Stimulated activated CD4-positive, alpha-beta T cell treated with anti-CD3 and anti-CD28 coated beads, TNF-alpha, amount 100 ng/mL, for 48 hours (primary cell): ENCODE measurements at places on chromosomes 11 and 22.

DNA sequence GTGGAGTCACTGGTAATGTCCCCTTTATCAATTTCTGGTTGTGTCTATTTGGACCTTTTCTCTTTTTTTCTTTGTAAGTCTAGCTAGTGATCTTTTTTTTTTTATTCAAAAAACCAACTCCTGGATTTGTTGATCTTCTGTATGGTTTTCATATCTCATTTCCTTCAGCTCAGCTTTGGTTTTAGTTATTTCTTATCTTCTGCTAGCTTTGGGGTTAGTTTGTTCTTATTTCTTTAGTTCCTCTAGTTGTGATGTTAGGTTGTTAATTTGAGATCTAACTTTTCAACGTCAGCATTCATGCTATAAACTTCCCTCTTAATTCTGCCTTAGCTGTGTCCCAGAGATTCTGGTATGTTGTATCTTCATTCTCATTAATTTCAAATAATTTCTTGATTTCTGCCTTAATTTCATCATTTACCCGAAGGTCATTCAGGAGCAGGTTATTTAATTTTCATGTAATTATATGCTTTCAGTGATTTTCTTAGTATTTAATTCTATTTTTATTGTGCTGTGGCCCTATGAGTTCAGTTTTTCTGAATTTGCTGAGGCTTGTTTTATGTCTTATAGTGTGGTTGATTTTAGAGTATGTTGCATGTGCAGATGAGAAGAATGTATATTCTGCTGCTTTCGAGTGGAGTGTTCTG is 29.0 kb downstream of the PI4KA start:
- DNase-seq, result no peak

DNA sequence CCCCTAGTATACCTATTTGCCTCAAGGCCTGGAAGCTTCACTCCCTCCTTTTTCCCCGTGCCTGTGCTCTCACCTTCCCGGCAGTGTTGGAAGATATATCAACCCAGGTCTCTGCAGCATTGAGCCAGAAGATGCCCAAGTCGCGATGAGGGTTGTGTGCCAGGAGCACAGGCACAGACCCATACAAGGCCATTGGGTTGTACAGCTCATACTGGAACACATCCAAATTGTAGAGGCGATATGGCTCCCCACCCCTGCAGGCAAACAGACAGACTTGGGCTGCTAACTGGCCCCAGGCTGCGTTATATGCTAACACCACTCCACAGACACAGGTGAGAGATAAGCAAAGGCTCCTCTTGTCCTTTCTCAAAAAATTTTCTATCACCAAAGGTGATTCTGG is 10.7 kb upstream of the B3GAT3 start:
- DNase-seq, result no peak

GRCh38 chr11:108647701-108648527 is 17.0 kb upstream of the DDX10 start:
- peak; percentile 34 for DNase-seq

- DNase-seq, result no peak
Observed at GRCh38 chr22:50310031-50310722, 2.7 kb upstream of the PLXNB2 start.

- no peak for DNase-seq
Observed at GRCh38 chr11:76362716-76363115, 18.2 kb downstream of the THAP12 start.

DNA sequence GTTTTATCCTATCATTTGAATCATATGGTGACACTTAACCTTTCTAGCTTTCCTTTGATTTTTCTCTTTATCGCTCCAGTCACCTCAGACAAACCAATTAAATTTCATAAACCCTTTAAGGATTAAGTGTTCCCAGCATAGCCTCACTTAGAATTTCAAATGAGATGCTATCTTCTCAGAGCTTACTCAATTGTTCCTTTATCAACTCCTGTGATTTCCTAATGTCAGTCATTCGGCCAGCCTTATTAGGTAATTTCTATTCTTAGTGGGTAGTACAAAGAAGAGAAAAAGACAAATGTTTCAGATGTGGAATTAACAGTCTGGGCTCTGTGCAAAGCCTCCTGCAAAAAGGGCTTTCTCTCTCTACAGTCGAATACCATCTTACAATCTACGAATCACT is 77.1 kb upstream of the CCDC90B start:
- no peak for DNase-seq

DNA sequence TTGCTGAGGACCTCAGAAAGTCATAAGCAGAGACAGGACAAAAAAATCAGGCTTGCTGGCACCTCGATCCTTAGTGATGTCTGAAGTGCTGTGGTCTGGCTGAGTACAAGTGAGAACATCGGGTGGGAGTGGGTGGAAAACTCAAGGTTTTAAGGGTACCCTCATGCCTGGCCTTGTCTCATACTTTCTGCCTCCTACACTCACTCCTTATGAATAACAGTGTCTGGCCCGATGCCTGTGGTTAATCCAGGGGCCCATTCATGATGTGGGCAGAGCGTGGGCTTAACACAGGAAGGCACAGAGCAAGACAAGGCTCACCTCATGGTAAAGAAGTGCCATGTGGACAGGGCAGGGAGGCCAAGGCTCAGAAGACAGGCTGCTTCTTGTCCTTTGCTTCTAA is 11.0 kb upstream of the UCP3 start:
- DNase-seq, result peak; percentile 67

- DNase-seq, result no peak
Observed at GRCh38 chr11:117564321-117564720, 232.7 kb downstream of the DSCAML1 start.

DNA sequence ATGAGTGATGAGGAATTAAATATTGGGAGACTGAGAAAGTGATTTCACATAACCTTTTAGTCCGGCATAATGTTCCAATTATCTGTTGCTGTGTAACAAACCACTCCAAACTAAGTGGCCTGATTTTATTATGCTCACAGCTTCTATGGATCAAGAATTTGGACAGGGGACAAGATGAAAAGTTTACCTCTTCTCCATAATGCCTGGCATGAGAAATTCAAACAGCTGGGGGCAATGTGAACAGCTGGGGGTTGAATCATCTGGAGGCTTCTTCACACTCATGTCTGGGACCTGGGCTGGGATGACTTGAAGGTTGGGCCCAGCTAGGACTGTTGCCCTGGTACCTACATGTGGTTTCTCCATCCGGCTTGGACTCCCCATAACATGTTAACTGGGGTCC is 99.4 kb upstream of the DRD2 start:
- DNase-seq, result no peak

GRCh38 chr11:693887-694562 is 997 bp downstream of the DEAF1 start:
- no peak for DNase-seq

- DNase-seq, result no peak
Observed at GRCh38 chr22:44461614-44462013, 36.4 kb downstream of the RTL6 start.

GRCh38 chr11:22703040-22703439 is 36.6 kb downstream of the GAS2 start:
- no peak for DNase-seq

DNA sequence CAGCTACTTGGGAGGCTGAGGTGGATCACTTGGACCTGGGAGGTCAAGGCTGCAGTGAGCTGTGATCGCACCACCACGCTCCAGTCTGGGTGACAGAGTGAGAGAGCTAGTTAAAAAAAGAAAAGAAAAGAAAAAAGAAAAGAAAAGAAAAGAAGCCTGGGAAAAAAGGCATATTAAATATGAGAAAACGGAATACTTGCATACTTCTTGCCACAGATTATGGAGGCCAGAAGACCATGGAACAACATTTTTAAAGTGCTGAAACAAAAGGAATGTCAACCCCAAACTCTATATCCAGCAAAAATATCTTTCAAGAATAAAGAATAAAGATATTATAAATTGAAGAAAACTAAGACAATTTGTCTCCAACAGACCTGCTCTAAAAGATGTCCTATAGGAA is 191.9 kb downstream of the EFCAB6 start:
- no peak for DNase-seq

GRCh38 chr22:50315289-50316113 is 8.1 kb upstream of the PLXNB2 start:
- no peak for DNase-seq

- no peak for DNase-seq
Observed at GRCh38 chr11:94184362-94184761, 55.7 kb downstream of the PANX1 start.

GRCh38 chr22:36280379-36280778 is 27.4 kb downstream of the APOL1 start:
- no peak for DNase-seq

DNA sequence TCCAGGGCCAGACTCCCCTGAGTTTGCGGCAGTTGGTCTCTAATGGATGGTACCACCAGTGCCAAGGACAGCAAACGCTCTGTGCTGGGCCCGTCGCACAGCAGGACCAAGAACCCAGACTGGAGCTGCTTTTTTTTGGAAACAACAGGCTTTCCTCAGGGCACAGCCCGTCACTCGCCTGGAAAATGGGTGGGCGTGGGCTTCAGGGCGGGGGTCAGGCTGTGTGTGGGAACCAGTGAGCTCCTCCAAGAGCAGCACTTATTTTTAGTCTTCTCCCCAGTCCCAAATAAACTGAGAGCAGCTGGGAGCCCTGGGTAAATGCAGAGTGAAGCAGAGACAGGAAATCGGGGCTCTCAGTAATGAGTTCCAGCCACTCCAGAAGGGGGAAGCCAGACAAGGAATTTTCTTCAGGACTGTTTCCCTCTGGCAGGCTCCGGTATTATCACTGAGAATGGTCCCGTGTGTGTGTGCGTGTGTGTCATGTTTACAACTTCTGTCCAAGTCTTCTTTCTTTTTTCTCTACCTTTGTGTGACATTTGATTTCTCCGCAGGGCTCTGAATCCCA is 63.0 kb downstream of the PPFIBP2 start:
- no peak for DNase-seq

DNA sequence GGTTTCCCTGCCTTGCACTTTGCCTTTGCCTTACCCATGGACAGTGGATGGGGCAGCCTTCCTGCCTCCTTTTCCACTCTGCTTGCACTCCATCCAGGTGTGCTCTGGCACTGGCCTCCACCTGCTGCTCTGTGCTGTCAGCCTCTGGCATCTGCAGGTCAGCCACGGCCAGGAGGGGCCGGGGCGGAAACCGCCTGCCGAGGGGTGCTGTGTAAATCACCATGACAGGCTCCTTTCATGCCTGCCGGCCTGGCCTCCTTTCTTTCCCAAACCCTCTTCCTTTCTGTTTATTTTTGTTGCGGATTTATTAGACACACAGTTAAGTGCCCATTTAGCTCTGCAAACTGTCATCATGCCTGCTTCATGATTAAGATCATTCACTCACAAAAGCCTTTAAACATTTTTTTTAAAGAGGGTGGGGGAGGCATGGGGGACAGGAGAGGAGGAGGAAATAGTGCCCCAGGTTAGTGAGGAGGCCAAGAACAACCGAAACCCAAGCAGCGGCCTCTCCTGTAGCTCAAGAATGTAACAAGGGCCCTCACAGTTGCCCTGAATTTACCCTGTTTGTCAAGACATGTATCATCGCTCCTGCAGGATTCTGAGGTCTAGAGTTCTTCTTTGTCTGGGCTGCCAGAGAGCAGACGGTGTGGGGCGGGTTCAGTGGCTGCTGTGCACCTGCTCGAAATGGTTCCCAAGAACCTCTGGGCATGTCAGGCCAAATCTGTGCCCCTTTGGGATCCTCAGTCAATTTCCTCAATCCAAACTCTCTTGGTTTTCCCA is 83.3 kb downstream of the BARX2 start:
- no peak for DNase-seq

DNA sequence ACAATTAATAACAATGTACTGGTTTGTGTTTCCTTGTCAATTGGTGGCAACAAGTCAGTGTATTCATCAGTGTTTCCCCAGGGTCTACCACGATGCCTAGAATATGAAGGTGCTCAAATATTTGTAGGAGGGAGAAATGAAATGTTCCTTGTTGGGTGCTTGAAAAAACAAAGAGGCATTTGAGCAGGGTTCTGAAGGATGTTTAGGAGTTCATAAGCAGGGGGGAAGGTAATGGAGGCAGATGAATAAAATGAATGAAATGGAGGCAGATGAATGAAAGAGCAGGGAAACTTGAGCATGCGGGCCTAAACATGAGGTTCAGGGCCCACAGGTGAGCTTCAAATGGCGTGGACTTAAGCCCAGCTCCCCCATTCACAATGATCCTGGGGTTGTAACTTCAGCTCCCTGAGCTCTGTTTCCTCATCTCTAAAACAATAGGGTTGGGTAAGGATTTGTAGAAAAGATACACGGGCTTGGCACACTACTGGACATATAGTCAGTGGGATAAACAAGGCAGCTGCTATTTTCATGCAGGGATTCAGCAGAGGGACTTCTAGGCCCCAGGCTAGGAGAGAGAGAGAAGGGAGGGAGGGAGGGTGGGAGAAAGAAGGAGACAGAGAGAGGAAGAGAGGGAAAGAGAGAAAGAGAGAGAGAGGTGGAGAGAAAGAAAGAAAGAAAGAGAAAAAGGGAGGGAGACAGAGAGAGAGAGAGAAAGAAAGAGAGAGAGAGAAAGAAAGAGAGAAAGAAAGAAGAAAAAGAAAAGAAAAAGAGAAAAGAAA is 73.7 kb downstream of the MN1 start:
- no peak for DNase-seq

GRCh38 chr22:46569055-46569847 is 31.8 kb upstream of the CELSR1 start:
- DNase-seq, result no peak

DNA sequence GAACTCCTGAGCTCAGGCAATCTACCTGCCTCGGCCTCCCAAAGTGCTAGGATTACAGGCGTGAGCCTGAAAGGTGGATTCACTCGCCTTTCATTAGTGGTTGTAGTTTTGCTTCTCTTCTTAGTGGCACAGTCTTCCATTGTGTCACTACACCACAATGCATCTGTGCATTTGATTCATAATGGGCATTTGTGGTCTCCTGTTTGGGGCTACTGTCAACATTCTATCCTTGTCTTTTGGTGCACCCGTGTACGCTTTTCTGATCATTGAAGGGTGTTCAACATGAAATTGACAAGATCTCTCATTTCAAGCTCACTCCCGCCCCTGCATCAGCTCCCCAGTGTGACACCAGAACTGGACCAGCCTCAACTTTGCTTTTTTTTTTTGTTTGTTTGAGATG is 2.0 kb upstream of the SYT12 start:
- DNase-seq, result no peak

GRCh38 chr11:2137202-2138067 is 1.8 kb downstream of the IGF2 start:
- DNase-seq, result no peak

- DNase-seq, result no peak
Observed at GRCh38 chr22:24178502-24179440, 2.5 kb upstream of the SUSD2 start.

DNA sequence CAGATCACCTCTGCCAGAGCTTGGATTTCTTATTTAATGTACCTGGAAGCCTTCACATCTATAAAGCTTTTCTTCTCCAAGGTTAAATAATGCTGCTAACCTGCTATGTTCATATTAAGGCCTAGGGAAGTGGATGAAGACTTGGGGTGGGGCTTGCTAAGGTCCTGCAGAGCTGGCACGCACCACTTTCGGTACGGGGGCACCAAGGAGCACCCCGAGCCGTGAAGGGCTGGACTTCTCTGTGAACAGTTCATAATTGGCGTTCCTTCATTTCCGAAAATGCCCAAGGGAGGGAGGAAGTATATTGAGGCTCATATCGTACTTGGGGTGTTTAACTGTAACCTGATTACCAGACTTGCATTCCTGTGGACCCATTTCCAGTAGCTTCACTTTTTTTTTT is 59.6 kb downstream of the ST14 start:
- DNase-seq, result no peak

- DNase-seq, result no peak
Observed at GRCh38 chr11:64649291-64649697, 58.3 kb downstream of the SLC22A12 start.

- no peak for DNase-seq
Observed at GRCh38 chr11:13105237-13105844, 96.2 kb downstream of the RASSF10 start.
